ENCODE measurements at places on chromosomes 1 and 21. TPM values are rescaled to one million over a fixed set of nuclear protein-coding genes. Genes with fewer than 3 reads are reported as not detected.

Gene SYT6
- not detected for total RNA-seq

Gene KCNJ10
- not detected for total RNA-seq

- H3K27ac ChIP-seq = no peak overlapping the region
- no peak for DNase-seq
- H3K27me3 ChIP-seq = no peaks in the 10 kb centered on the region
- no peaks in the 10 kb centered on the region for H3K4me1 ChIP-seq
These were observed 1284.9 kb upstream of the NCAM2 start for GRCh38 chr21:19713313-19713712.

DNA sequence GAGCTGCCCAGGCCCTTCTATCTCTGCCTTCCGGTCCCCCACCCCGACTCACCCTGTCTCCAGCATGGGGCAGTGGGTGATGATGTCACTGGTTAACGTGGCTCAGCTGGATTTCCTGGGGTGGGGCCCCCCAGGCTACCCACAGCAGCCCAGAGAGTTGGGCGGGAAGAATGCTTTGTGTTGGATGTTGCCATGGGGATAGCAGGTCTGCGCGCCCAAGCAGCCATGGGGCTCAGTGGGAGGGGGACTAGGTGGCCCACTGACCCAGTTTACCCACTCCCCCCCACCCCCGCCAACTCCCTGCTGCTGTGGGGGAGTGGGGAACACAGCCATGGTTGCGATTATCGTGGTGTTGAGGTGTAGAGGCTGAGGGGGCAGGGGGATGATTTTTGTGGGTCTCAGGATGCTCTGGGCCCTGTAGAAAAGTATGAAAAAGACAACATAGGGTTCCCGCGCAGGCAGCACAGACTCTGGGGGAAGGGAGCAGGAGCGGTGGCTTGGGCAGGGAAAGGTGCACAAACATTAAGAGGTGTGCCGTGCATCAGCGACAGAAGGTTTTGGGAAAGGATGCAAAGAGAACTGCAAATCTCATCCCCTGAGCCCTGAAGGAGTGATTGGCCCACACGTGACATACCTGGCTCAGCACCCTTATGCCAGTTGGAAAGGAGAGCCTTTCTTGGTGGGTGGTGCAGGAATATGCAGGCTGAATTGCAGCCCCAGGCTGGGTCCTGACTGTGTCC, 8.5 kb downstream of the CELSR2 start:
- H3K4me1 ChIP-seq = no peaks in the 10 kb centered on the region
- no peaks in the 10 kb centered on the region for H3K27me3 ChIP-seq
- no peak overlapping the region for H3K4me3 ChIP-seq
- no peak for DNase-seq
- no peak overlapping the region for H3K27ac ChIP-seq

- H3K4me1 ChIP-seq = peaks cover 16% of the 10 kb centered on the region
- no peaks in the 10 kb centered on the region for H3K27me3 ChIP-seq
- DNase-seq = peak; percentile 27
- peak within 1 kb of the TSS; percentile 41 for H3K4me3 ChIP-seq
- peaks cover 13% of the 10 kb centered on the region for H3K36me3 ChIP-seq
- peak within 1 kb of the TSS; percentile 32 for H3K27ac ChIP-seq
These were observed at the start of gene TMEM269 for GRCh38 chr1:42784946-42785693. TSS of gene TMEM269 (plus strand) at chr1:42784991. CDS start at chr1:42789894, 4,903 bp downstream.

DNA sequence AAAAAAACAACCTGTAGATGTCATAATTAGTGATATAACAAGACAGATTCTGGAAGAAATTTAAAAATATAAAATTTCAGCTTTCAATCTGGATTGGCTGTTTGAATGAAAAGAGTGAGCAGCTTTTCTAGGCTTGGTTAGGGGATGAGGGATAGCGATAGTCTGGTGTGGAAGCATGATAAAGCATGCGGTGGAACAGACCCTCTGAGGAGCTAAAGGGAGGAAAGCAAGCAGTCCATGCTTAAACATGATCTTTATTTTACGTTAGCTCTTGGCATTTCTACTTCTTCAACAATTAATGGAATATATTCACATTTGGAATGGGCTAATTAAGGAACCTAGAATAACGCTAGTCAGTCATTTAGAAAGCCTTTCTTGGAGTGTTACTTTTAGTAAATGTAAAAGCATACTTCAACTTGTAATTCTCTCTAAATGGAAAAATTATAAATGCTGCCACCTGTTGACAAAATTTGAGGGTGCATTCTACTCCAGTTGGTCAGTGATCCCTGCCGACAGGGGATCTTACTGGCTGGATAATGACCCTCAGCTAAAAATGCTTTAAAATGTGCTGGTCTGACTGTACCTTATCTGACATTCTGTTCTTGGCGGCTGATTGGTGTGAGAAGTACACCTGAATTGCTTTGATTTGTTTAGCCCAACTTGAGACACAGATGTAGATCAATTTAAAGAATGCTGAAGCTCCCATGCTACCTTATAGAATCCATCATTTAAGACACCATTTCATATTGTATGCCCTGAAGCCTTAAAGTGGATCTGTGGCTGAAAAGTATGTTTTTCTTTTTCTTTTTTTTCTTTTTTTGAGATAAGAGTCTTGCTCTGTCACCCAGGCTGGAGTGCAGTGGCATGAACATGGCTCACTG, 61.2 kb downstream of the AK4 start:
- peaks cover 15% of the 10 kb centered on the region for H3K36me3 ChIP-seq
- no peaks in the 10 kb centered on the region for H3K27me3 ChIP-seq
- DNase-seq = no peak
- peaks cover 76% of the 10 kb centered on the region for H3K4me1 ChIP-seq

- H3K4me3 ChIP-seq = no peak overlapping the region
- no peak overlapping the region for H3K27ac ChIP-seq
- H3K27me3 ChIP-seq = no peaks in the 10 kb centered on the region
- no peaks in the 10 kb centered on the region for H3K4me1 ChIP-seq
These were observed 103.8 kb downstream of the SPATA17 start for GRCh38 chr1:217734973-217735372.

DNA sequence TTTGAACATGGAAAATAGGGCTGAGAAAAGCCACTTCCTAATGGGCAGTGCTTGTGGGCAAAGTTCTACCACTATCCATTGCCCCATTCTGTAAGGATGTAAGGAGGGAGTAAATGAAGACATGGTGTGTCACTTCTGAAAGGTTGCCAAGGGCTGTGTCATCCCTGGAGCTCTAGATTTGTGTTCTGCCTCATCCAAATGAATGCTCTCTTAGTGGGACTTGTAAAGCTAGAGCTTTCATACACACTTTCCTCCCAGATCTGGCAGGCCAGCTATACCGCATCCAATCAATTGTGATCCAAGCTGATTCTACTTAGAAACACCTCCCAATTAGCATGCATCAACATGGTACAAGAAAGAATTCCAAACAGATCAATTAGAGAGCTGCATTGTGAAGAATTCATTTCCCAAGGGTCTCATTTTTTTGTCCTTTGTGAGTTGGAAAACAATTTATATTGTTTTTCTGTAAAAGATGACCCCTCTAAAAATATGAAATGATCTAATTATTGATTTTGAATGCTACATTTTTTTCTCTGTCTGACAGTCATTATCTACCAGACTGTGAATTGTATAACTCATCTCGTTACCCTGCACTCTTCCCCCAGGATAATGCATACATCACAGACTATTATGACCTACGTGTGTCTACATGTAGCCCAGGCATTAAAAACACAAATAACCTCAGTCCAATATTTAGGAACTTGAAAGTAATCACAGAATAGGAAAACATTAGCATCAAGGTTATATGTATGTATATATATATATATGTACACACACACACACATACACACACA, 117.1 kb upstream of the DUSP10 start:
- no peak overlapping the region for H3K4me3 ChIP-seq
- H3K27ac ChIP-seq = no peak overlapping the region
- peaks cover 2% of the 10 kb centered on the region for H3K27me3 ChIP-seq

GRCh38 chr1:245133995-245134715, 20.6 kb upstream of the KIF26B start:
- no peaks in the 10 kb centered on the region for H3K36me3 ChIP-seq
- H3K27ac ChIP-seq = no peak overlapping the region
- no peak overlapping the region for H3K4me3 ChIP-seq

DNA sequence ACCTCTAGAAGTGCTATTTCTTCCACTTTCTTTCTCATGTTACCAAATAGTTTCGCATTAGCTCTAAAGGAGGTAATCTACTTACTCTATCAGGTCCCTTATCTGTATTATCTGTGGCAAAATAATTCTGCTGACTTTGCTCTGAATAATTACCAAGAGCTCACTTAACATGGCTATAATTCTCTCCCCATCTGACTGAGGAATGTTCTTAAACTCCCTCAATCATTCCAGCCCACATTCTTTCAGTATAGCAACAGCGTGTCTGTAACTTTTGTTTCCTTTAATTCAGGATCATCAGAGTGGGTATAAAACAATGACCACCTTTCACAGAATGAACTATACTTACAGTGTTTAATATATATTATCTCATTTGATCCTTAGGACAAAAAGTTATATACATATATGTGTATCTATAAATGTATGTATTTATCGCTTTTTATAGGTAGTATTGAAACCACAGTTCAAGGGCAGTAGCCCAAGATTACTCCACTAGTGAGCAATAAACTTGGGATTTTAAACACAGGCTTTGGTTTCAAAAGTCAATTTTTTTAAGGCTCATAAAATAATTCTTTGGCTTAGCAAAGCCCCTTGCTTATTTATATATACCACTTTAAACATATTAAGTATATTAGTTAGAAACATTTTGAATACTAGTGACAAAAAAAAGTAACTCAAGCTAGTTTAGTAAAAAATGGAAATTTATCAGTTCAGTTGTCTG, 36.1 kb upstream of the ST6GALNAC3 start:
- H3K27ac ChIP-seq = no peak overlapping the region
- no peak overlapping the region for H3K4me3 ChIP-seq
- no peaks in the 10 kb centered on the region for H3K4me1 ChIP-seq
- H3K27me3 ChIP-seq = peaks cover 8% of the 10 kb centered on the region

DNA sequence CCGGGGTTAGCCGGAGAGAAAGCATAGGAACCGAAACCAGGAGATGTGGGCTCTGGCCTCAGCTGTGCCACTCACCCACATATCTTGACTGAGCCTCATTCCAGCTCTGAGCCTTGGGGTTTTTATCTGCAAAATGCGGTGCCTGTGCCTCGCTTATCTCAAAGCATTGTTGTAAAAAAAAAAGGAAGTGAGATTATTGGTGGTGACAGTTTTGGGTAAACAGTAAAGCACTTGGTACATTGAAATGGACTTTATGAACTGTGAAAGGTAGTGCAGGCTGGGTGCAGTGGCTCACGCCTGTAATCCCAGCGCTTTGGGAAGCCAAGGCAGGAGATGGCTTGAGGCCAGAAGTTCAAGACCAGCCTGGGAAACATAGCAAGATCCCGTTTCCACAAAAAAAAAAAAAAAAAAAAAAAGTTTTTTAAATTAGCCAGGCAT, 3.8 kb downstream of the PTAFR start:
- peak; percentile 51 for DNase-seq
- H3K4me3 ChIP-seq = peak overlapping the region; percentile 40
- H3K36me3 ChIP-seq = peaks cover 3% of the 10 kb centered on the region
- peaks cover 59% of the 10 kb centered on the region for H3K4me1 ChIP-seq

DNA sequence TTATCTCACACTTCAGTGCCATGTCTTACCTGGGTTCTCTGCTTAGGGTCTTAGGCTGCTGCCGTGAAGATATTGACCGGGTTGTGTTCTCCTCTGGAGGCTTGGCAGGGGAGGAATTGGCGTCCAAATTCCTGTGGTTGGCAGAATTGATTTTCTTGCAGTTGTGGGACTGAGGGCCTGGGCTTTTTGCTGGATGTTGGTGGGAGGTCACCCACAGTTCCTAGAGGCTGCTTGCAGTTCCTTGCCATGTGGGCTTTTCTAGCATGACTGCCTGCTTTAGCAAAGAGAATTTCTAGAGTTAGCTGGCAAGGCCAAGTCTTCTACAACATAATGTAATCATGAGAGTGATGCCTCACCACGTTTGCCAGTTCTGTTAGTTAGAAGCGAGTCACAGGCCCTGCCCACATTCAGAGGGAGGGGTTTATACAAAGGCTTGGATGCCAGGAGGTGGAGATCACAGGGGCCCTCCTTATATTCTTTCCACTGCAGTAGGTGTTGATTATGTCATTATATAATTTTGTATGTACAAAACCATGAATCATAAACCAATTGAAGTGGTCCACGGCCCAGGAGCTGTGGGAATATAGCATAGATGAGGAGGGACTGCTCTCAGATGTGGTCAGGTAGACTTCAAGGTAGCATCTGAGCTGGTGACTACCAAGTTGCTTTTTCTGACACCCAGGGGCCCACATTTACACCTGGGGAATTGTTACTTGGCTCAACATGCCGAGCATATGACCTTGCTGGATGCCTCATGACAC, 6.6 kb downstream of the UBL4B start:
- H3K4me1 ChIP-seq = no peaks in the 10 kb centered on the region
- no peak overlapping the region for H3K4me3 ChIP-seq
- no peak for DNase-seq

DNA sequence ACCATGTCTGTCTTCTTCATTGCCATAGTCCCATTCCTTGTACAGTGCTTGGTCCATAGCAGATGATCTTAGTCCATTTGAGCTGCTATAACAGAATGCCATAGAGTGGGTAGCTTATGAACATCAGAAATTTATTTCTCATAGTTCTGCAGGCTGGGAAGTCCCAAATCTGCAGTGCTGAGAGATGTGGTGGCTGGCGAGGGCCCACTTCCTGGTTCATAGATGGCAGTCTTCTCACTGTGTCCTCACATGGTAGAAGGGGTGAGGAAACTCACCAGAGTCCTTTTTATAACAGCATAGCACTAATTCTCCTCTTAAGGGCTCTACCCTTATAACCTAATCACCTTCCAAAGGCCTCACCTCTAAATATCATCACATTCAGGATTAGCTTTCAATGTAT, 23.1 kb upstream of the RAP1A start:
- H3K27ac ChIP-seq = peak overlapping the region; percentile 99
- DNase-seq = peak; percentile 49
- H3K4me1 ChIP-seq = peaks cover 96% of the 10 kb centered on the region
- H3K4me3 ChIP-seq = peak overlapping the region; percentile 41

DNA sequence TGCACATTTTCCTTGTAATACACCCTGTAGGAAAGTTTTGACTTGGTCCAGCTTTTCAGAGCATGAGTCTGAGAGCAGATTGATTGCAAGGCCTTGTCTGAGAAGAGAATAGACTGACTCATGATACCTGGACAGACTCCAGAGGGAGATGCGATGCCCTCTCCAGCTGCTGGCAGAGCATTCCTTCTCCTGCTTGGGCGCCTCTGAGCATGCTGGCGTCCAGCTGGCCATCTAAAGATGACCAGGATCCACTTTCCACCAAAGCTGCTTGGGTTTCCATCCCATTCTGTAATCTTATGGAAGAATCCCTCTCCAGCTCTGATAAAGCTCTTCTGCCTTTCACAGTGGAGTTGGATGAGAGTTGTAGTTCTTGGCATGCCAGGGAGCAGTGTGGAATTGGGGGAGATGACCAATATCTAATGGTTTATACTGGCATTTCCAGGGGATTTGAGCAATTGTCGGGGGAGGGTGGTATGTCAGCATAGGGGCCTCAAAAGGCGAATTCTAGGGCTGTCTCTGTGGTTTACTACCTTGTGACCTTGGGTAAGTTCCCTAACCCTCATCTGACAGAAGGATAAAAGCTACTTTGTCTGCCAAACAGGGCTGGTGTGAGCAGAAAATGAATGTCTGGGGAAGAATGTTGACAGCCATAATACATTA, 19.5 kb downstream of the SZRD1 start:
- H3K27me3 ChIP-seq = no peaks in the 10 kb centered on the region
- H3K4me1 ChIP-seq = peaks cover 57% of the 10 kb centered on the region
- peak overlapping the region; percentile 63 for H3K27ac ChIP-seq
- H3K4me3 ChIP-seq = peak overlapping the region; percentile 35
- peaks cover 12% of the 10 kb centered on the region for H3K36me3 ChIP-seq

- H3K4me1 ChIP-seq = no peaks in the 10 kb centered on the region
- no peaks in the 10 kb centered on the region for H3K36me3 ChIP-seq
- no peak overlapping the region for H3K4me3 ChIP-seq
- no peak overlapping the region for H3K27ac ChIP-seq
- H3K27me3 ChIP-seq = peaks cover 12% of the 10 kb centered on the region
- no peak for DNase-seq
These were observed 127.8 kb downstream of the LMX1A start for GRCh38 chr1:165228676-165229075.

Data from activated T-helper 1 cell treated with anti-CD3 and anti-CD28 coated beads, Interleukin-12 subunit alpha, Interleukin-12 subunit beta, Interleukin-2, Interleukin-4 antibody, amounts not matched to agents 30 ng/mL and 10 ng/mL and 1 ng/mL, durations not matched to agents 14 hours and 24 hours and 36 hours (primary cell).